Glomerular endothelial cell (primary cell): ENCODE measurements at places on chromosomes 4 and X.

DNA sequence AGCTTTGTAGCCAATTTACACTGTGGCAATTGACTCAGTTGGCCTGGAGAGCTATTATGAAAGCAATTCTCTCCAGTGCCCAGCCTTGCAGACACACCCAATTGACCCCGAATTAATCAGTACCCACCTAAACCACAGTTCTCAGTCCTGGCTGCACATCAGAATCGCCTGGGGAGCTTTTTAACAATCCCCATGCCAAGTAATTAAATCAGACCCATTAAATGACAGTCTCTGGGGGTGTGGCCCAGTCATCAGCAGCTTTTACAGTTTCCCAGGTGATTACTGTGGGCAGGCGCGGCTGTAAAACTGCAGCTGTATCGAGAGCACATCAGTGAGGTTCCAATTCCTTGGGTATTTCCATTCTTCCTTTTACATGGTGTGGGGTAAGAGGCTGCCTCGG lies 460.9 kb upstream of the FAT1 start:
- DNase-seq, result no peak

DNA sequence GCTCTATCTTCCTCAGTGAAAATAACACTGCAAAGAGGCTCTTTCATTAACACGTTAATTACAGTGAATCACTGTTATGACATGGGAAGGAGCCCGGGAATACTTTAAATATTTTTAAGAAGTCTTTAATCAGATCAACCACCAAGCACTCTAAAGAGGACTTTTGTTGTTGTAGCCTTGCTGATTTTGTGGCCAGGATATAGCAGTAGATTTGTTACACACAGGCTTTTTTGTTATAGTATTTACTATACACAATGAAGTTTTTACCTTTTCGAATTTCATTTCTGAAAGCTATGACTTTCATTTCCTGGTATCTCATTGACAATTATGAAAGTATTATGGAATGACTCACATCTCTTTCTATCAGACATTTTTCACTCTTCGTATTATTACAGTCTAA lies 20.3 kb downstream of the FGF13 start:
- DNase-seq, result no peak

- no peak for DNase-seq
Measured at GRCh38 chrX:2385224-2385623, 115.6 kb downstream of the DHRSX start.

DNA sequence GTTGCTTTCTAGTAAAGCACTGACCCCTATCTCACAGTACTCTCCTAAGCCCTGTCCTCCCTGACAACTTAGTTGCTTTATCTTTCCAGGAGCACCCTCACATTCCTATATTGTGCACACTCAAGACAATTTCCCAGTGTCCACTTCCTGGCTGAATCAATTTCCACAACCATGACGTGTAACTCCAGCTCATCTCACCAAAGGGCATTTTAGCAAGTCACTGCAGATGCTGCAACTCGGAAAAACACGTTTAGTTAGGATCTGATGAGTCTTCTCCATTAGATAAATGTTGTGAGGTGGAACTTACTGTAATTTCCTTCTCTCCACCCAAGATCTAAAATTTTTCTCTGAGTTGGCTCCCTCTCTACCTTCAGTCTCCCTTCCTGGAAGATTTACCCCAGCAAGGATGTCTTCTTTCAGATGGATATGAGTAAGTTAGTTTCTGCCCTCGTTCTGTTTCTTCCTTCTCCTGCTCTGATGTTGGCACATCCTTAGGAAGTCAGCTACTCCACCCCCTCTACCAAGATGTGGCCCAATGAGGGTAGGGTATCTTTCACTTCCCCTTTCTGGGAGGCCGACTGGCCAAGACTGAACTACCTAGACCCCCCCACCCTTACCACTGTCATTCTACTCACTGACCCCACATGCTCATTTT lies 28.8 kb upstream of the IL13RA1 start:
- DNase-seq, result no peak

DNA sequence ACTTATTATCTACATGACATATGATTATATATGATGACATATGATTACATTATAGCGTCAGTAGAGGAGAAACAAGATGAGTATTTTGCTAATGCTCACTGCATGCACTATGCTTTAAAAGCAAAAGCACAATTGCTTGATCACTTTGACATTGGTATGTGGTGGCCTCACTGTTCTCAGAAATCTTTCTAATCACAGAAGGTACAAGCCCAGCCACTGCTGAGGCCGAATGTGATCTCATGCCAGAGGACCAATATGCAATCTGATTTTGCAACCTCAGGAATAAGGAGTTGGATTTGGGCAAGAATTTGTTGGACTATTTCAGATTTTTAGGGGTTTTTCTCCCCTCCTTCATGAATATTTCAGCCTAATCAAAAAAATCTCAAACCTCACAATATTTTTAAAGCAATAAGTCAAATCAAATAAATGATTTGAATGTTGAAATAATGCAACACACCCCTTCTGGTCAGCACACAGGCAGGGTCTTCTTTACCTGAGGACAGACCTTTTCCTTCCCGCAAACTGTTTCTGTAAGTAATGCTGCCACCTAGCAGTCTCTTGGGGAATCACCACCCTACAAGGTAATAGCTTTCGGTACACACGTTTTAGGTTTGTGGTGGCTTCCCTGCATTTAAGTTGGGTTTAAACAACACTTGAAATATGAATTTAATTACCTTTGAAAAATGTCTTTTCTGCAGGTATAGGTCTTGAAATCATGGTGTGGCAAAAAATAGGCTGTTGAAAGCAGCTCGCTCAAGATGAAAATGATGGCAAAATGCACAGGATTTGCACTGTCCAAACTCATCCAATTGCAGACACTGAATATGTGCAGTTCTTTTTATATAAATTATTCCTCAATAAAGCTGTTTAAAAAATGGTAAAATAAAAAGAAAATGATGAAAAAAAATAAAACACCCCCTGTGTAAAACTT lies 4.8 kb upstream of the CXCL13 start:
- DNase-seq, result no peak

- peak; percentile 45 for DNase-seq
Measured at GRCh38 chrX:80807992-80808735, 1.5 kb downstream of the BRWD3 start.

- DNase-seq, result no peak
Measured at GRCh38 chrX:149650162-149650561, 18.6 kb upstream of the TMEM185A start.

DNA sequence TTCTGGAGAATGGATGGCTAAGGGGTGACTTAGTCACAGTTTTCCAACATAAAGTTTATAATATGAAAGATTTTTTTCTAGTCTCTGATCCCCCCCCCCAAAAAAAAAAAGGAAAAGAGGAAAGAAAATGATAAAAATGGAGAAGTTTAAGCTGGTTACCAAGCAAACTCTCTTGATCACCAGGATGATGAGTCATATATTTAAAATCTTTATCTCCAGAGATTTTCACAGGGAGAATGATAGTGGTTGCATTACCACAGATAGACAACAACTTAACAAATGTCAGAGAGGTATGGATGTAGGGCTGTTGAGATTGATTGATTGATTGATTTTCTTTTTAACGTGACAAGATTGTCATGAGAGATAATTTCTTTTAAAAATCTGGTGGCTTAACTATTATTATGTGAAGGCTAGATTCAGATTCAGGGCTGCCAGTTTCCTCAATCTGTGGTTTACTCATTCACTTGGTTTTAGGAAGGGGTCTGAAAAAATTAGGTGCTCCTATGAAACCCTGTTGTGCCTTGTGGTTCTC lies 13.3 kb upstream of the TEX13C start:
- DNase-seq, result no peak

- no peak for DNase-seq
Measured at GRCh38 chr4:182741054-182741453, 176.1 kb downstream of the DCTD start.

- DNase-seq, result peak; percentile 34
Measured at GRCh38 chrX:96924581-96924980, 40.9 kb downstream of the RPA4 start.

DNA sequence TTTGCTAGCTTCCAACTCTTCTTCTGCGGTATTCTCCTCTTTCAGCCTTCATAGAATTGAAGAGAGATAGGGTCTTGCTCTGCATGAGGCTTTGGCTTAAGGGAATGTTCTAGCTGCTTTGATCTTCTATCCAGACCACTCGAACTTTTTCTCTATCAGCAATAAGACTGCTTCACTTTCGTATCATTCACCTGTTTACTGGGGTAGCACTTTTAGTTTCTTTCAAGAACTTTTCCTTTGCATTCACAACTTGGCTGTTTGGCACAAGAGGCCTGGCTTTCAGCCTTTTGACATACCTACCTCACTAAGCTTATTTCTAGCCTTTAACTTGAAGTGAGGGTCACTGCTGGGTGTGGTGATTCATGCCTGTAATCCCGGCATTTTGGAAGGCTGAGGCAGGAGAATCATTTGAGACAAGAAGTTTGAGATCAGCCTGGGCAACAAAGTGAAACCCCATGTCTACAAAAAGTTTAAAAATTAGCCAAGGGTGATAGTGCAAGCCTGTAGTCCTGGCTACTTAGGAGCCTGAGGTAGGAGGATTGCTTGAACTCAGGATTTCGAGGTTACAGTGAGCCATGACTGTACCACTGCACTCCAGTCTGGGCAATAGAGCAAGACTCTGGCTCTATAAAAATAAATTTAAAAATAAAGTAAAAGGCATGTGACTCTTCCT lies 47.1 kb upstream of the HPGDS start:
- DNase-seq, result no peak

GRCh38 chr4:23890369-23891063 lies 669 bp upstream of the PPARGC1A start:
- DNase-seq, result no peak

- DNase-seq, result no peak
Measured at GRCh38 chr4:5374592-5374991, 323.3 kb downstream of the STK32B start.

GRCh38 chrX:133171962-133172708 lies 46.0 kb downstream of the TFDP3 start:
- DNase-seq, result no peak

DNA sequence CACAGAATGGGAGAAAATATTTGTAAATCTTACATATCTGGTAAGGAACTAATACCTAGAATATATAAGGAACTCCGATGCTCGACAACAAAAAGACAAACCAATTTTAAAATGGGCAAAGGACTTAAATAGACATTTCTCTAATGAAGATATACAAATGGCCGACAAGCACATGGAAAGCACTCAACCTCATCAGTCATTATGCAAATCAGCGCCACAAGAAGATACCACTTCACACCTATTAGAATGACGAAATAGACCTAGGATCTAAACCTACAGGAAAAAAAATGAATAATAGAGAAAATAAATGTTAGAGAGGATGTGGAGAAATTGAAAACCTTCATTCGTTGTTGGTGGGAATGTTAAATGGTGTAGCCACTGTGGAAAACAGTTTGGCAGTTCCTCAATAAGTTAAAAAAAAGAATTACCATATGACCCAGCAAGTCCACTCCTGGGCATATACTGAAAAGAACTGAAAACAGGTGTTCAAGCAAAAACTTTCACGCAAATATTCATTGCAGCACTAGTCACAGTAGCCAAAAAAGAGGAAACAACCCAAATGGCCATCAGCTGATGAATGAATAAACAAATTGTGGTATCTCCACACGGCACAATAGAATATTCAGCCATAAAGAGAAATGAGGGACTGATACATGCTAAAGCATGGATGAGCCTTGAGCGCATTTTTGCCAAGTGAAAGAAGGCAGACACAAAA lies 57.3 kb upstream of the WDR19 start:
- DNase-seq, result no peak

DNA sequence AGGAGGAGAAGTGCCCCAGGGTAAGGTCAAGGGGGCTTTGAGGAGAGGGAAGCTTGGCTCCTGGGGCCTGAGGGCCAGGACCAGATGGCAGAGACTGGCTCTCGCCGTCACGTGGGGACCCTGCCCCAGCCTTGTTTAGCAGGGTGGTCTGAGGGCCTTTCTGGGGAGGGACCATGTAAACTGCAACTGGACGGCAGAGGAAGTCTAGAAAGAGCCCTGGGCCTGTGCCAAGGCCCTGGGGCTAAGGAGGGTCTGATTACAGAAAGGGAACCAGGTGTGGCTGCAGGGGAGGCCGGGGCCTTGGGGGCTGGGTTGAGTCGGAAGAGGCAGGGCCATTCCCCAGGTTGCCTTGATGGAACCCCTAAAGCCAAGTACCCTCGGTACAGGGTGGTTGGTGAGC lies 1.8 kb upstream of the HGFAC start:
- no peak for DNase-seq

- DNase-seq, result no peak
Measured at GRCh38 chr4:69527924-69528323, 32.2 kb upstream of the UGT2B4 start.

- DNase-seq, result no peak
Measured at GRCh38 chr4:173661001-173661400, 131.0 kb upstream of the HAND2 start.

DNA sequence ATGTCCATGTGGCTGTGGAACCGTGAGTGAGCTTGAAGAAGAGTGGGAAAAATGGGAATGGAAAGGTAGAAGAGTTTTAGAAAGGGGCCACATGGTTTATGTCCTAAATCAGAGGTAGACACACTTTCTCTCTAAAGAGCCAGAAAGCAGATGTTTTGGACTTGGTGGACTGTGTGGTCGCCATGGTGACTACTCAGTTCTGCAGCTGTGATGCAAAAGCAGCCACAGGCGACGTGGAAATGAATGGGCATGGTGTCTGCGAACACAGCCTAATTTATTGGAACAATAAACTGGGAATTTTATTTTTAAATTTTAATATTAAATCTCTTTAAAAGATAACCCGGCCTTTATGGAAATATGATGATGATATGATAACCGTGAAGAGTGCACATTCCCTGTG lies 386.0 kb upstream of the FAT1 start:
- DNase-seq, result no peak

DNA sequence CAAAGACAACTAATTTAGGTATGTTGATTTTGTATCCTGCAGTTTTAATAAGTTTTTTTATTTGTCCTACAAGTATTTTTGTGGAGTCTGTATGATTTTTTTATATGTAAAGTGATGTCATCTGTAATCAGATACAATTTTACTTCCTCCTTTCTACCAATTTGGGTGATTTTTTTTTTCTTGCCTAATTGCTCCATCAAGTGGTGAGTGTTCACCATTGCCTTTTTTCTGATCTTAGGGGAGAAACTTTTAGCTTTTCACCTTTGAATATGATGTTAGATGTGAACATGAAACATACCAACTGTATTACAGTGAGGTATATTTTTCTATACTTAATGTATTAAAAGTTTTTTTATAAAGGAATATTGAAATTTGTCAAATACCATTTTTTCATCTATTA lies 362.3 kb downstream of the PABPC4L start:
- DNase-seq, result no peak
